Dorsolateral prefrontal cortex (tissue), 122 donors: ENCODE measurements at places on chromosomes 11 and 22. TPM values are rescaled to one million over a fixed set of nuclear protein-coding genes. Genes with fewer than 3 reads are reported as not detected.

DNA sequence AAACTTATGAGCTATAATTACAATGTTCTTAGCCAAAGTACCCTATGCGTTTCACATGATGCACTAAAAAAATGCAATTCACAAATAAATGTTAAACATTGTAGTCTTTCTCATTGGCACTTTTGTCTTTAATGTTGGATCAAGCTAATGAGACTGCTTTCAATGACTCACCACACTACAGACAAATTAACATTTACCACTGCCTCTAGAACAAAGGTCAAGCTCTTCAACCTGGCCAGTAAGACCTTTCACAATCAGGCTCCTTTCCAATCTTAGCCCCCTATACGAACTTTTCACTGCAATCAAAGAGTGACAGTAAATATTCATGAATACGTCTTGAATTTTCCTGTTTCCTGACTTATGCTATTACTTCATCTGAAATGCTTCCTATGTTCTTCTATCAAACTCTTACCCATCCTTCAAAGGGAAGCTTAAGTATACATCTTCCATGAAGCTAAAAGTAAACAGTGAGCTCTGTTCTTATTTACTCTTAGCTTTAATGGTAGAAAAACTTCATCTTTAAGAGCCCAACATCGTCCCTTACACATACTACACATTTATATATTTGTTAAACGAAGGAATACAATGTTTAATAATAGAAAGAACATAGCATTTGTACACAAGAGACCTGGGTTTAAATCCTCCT, 326.6 kb upstream of the PITPNB start:
- DNase-seq, result no peak

DNA sequence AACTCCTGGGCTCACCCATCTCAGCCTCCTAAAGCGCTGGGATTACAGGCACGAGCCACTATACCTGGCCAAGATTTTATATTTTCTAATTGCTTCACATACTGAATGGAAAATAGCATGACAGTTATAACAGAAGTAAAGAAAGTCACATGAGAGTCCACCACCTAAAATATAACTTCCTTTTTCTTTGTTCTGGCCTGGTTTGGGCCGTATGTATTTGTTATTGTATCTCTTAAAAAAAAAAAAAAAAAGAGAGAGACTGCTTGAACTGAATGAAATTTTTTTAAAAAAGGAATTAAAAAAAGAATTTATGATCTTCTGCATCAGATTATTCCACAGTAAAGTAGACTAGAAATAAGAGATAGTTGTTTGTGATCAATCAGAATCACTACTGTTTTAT, 86.0 kb upstream of the GRIK4 start:
- no peak for DNase-seq

DNA sequence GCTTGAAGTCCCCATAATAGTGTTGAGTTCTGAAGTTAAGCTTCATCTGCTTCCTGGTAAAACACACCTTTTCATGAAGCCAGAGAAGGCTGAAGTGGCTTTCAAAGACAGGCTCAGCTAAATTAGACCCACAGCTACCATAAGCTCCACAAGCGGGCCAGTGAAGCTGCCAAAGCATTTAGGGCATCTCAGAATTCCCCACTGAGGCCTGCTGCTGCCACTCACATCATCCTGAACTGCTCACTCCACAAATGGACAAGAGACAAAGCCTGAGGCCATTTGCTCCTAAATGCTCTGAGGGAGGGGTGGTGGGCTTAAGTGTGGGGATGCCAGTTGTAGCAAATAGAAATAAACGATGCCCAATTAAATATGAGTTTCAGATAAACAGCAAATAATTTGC, 14.6 kb downstream of the CCDC83 start:
- DNase-seq, result no peak

- no peak for DNase-seq
Measured at GRCh38 chr11:27596802-27597201, 90.2 kb upstream of the LIN7C start.

The BBOX1 gene
- 11.1 TPM for total RNA-seq

The KCNE3 gene
- total RNA-seq, result 3.5 TPM
